ENCODE measurements at places on chromosomes 1 and 21.

GRCh38 chr1:23444104-23444533 lies 19.6 kb upstream of the TCEA3 start:
- DNase-seq = no peak

GRCh38 chr1:108653431-108654105 lies 7.3 kb downstream of the HENMT1 start:
- no peak for DNase-seq

DNA sequence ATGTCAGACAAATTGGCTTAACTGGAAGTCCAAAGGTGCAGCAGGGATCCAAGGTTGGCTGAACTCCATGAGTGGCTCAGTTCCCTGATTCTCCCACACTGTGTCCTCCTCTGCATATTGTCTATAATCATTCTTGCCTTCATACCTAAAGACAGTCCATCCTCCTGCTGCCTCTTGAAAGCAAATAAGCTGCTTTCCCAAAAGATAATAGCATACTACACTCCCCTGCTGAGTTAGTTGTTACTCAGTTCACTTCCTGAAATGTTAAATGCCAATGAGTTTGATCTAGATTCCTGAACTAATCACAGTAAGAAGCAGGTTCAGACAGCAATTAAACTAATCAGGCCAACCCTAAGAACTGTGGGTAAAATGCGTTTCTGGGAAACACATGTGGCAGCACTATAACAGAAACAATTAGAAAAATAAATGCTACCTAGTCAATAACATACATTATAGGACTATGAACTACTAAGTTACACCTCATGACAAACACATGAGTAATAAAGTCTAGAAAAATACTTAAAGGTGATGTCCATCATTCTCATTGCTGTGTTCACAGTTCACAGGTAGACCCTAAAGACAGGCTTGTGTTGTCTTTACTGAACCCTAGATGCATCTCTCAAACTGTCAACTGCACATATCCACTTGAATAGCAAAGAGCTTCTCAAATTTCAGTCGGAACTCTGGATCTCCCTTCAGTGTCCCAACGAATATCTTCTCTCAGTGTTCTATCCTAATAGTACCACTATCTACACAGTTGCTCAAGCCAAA lies 50.8 kb upstream of the BOLA1 start:
- DNase-seq = no peak

- no peak for DNase-seq
These were observed 48.6 kb downstream of the FNBP1L start for GRCh38 chr1:93496520-93496919.

- no peak for DNase-seq
These were observed 64.3 kb downstream of the DMRTA2 start for GRCh38 chr1:50358962-50359361.

- no peak for DNase-seq
These were observed 227.8 kb downstream of the NRIP1 start for GRCh38 chr21:14836950-14837349.

DNA sequence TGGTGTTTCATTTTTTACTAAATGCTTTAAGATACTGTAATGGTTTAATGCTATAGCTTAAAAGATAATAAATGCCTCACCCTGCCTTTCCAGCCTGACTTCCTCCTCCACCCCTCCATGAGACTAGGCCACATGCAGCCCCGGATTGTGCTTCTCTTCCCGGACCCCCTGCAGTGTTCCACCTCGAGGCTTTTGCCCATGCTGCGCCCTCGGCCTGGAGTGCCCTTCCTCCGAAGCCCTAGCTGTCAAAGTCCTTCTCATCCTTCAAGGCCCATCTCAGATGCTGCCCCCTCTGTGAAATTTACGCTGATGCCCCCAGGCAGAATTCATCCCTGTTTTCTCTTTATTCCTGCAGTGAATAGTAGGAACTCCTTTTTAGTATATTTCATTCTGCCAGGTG lies 98.5 kb downstream of the ATP5PO start:
- no peak for DNase-seq

DNA sequence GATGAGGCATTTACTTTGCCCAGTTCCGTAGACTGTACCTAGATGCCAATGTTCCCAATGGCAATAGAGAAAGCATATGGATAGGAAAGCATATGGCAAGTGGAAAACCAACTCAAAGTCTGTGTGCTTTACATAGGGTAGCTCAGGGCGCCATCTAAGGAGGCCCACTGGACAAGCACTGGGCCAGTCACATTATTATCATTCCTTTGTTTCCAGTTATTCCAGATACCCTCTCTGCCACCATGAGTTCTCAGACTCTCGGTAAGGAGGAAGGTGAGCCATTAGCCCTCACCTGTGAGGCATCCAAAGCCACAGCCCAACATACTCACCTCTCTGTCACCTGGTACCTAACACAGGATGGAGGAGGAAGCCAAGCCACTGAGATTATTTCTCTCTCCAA lies 9.8 kb downstream of the CD101 start:
- no peak for DNase-seq

DNA sequence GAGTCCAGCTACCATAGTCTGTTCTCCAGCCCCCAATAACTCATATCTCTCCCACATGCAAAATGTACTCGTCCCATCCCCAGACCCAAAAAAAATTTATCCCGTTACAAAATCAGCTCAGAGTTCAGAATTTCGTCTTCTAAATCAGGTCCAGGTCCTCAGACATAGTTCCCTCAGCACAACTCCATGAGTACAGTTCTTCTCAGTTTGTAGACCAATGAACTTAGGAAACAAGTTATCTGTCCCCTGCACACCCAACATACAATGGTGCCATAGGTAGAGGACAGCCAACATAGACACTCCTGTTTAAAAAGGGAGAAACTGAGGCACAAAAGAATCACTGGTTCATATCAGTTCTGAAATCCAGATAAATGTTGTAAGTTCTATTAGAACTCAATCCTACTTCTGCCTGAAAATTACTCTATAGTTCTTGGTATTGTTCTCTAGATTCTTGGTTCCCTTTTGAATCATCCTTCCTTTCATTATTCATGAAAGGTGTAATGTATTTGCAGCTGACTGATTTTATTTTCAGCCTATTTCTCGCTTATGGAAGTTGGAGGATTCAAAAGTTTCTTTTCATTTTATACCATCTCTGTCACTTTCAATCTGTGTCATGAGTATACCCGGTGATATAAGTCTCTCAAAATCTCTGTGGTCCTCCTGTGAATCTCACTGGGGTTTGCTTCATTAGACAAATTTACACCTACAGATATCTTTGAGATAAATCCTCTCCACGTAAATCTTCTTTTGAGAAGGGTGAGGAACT lies 75.8 kb upstream of the TSPAN2 start:
- no peak for DNase-seq

DNA sequence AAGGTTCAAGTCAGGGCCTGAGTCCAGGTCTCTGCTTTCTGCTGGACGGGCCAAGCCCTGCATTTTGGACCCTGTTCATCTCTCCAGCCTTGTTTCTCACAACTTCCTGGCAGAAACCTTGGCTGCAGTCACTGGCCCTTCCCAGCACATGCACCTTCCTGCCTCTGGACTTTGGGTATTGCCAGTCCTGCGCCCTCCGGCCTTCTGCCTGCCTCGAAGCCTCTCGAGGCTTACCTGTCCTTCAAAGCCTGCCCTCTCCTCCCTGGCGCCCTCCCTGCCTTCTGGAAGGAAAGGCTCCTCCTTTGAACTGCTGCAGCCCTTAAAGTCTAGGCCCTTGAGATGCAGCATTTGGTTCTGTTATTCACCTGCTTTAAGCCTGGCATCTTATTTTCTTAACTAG lies 52.8 kb downstream of the HTR6 start:
- no peak for DNase-seq

DNA sequence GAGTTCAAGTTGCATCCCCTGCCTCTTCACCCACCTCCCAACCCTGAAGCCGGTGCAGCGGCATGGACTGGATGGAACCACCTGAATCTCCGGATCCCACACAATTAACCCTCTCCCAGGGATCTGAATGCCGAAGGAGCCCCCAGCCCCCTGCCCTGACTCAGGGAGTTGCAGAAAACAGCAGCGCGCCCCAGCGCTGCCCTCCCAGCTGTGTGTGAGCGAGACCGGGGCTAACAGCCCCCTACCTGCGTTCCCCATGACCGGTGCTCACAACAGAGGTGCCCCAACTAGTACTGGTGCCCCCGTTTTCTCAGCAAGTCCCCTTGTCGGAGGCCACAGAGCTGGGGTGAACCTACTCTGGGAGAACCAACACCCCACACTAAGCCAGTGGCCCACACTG lies 136.8 kb downstream of the PRDM16 start:
- no peak for DNase-seq

DNA sequence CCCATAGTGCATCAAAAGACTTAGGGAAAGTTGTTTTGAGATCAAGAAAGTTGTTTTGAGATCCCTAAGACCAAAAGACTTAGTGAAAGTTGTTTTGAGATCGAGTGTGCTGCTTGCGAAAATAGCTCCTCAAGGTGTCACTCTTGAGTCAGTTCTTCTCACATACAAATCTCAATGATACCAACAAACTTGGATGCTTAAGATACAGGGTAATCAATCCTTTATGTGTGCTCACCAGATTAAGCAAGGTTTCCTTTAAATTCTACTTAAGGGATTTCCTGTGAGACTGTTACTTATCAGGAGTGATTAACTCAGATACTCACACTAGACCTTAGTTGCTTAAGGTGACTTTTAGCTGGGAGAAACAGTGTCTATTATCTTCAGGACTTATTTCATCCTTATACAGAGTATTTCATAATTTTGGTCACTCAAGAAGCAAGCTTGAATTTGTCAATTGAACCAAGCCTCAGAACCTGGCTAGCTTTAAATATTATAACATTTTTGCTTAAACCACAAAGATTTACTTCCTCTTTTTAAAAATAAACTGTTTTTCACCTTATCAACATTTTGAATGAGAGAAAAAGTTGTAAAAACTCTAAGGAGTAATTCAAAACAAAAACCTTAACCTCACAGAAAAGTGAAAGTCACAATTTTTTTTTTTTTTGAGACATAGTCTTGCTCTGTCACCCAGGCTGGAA lies 8.0 kb upstream of the RLF start:
- DNase-seq = no peak

- DNase-seq = no peak
These were observed 691 bp upstream of the GBP5 start for GRCh38 chr1:89273324-89273778.

- peak; percentile 32 for DNase-seq
These were observed 283.4 kb downstream of the ASTN1 start for GRCh38 chr1:176880955-176881595.

DNA sequence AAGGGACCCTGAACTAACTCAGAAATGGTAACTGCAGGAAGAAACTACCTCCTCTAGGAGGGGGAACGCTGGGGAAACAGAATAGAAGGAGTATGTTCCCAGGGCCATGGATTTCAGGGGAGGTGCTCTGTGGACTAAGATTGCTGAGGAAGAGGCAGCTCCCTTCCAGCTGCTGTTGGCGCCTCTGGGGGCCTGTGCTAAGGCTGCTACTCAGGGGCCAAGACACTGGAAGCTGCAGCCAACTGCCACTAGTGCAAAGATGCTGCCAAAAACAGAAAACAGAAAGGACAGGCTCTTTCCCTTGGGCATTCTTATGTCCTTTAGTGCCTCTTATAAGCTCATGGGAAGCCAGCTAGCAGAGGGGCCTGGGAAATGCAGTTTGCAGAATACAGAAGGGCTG lies 58.0 kb upstream of the SGIP1 start:
- DNase-seq = no peak

DNA sequence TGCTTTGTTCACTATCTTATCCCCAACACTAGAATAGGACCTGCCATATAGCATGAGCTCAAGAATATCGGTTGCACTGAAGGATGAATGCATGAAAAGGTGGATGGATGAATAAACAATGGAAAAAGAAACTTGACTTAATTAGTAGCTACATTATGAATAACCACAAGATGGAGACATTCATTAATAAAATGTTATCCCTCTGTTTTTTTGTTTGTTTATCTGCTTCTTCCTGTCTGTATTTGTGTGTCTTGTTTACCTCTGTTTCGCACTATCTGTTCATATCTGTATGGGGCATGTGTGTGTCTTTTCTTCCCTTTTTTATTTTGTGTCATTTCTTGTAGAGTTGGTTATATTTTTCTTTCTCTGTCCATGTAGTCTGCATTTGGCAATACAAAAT lies 1.1 kb upstream of the OR14I1 start:
- DNase-seq = no peak

DNA sequence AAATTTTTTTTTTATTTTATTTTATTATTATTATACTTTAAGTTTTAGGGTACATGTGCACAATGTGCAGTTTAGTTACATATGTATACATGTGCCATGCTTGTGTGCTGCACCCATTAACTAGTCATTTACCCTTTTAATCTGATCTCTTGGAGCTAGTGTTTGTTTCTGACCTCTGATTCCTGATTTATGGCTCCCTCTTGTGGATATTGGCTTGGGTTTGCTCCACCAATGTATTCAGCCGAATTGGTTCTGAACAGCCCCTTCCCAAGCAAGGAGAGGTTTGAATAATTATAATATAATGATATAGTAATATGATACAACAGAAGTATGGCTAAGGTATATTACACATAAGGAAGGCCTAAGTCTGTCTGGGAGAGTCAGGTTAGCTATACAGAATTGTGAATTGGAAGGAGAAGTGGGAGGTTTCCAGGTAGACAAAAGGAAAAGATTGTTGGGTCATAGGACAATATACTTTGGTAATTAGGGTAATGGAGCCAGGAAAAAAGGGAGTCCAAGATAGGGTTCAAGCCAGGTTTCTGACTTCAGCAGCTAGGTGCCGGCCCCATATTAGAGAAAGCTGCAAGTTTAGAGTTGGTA lies 53.1 kb upstream of the HMCN1 start:
- DNase-seq = no peak

- no peak for DNase-seq
These were observed 13.5 kb upstream of the ZNF678 start for GRCh38 chr1:227549892-227550291.

GRCh38 chr1:100452641-100453040 lies 85.3 kb upstream of the GPR88 start:
- no peak for DNase-seq

DNA sequence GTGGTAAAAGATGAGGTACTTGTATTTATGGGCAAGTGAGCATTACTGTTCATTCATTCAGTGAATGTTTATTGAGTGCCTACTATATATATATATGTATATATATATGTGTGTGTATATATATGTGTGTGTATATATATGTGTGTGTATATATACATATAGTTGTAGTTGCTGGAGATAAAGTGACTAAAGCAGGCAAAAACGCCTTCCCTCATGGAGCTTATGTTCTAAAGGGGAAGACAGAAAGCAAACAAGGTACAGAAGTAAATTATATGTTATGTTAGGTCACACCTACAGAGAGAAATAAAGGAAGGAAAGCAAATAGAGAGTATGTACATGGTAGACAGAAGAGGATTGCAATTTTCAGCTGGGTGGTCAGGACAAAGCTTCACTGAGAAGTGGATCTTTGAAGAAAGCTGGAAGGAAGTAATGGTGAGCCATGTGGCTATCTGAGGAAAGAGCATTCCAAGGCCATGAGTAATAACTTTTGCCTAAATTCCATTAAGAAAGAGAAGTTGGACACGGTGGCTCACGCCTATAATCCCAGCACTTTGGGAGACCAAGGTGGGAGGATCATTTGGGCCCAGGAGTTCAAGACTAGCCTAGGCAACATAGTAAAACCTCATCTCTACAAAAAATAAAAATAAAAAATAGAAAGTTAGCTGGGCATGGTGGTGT lies 33.5 kb upstream of the KLF17 start:
- DNase-seq = no peak
